ENCODE measurements at places on chromosomes 3 and 15. TPM values are rescaled to one million over a fixed set of nuclear protein-coding genes. Genes with fewer than 3 reads are reported as not detected.

Gene GATM
- total RNA-seq = 185 TPM

DNA sequence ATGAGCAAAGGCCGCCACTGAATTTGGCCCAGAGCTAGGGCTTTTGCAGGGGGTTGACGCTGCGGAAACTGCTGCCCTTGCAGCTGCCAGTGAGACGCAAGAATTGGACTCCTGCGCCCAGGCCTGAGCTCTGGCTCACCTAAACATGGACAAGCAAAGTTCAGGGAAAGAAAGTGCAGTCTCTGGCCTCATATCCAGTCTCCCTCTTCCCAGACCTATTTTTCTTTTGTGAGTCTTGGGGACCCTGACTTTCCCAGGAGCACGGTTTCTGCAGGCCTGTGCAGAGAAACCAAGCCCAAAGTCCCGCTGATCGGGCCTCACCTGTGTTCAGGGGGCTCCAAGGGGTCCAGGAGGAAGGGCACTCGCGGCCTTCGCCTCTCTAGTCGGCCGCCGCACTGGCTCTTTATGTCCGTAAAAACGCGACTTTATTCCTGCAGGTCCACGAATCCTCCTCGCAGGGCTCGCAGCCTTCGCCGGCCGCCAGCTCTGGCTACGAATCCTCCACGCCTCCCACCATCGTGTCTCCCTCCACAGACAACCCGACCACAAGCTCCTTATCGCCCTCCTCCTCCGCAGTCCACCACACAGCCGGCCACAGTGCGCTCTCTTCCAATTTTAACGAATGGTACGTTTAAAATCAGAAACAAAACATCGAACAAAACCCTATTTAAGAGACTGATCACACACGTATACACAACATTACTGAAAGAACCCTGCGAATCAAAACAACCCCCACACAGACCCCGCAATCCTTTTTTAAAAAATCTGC, 3.9 kb downstream of the ZIC1 start:
- peaks cover 13% of the 10 kb centered on the region for H3K4me1 ChIP-seq
- peak overlapping the region; percentile 16 for H3K4me3 ChIP-seq
- no peak overlapping the region for H3K27ac ChIP-seq
- H3K36me3 ChIP-seq = no peaks in the 10 kb centered on the region

Gene ENTPD3
- 1.5 TPM for total RNA-seq

GRCh38 chr3:182220013-182220412, 508.3 kb downstream of the SOX2 start:
- no peak overlapping the region for H3K4me3 ChIP-seq
- no peak overlapping the region for H3K27ac ChIP-seq
- DNase-seq = no peak
- H3K4me1 ChIP-seq = no peaks in the 10 kb centered on the region
- H3K27me3 ChIP-seq = no peaks in the 10 kb centered on the region

DNA sequence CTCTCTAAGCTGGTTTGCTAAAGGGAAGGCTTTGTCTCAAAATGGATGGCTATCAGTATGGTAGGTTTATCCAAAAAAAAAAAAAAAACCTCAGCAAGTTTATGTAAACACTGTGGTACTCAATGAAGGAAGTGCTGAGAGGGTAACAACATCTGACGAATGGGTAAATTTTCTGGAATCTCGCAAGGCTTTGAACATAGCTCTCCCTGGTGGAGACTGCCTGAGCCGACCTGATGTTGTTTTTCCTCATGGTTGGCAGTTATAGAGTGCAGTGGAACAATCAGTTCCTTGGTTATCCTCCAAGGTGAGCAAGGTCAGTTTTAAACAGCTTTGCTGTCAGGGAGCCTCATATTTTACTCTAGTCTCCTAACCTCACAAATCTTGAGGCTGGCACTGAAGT, 94.6 kb downstream of the ZPLD1 start:
- H3K4me3 ChIP-seq = no peak overlapping the region
- H3K36me3 ChIP-seq = no peaks in the 10 kb centered on the region
- no peak overlapping the region for H3K27ac ChIP-seq
- no peaks in the 10 kb centered on the region for H3K4me1 ChIP-seq
- DNase-seq = no peak
- no peaks in the 10 kb centered on the region for H3K27me3 ChIP-seq

All from ovary (tissue), 10 donors.